Activated gamma-delta T cell treated with anti-CD3 and anti-CD28 coated beads, Interleukin-2, amount 50 U/mL, for 16 hours (primary cell): ENCODE measurements at places on chromosomes 2 and 18.

- no peak for DNase-seq
These were observed 215.3 kb upstream of the GULP1 start for GRCh38 chr2:188076149-188077056.

DNA sequence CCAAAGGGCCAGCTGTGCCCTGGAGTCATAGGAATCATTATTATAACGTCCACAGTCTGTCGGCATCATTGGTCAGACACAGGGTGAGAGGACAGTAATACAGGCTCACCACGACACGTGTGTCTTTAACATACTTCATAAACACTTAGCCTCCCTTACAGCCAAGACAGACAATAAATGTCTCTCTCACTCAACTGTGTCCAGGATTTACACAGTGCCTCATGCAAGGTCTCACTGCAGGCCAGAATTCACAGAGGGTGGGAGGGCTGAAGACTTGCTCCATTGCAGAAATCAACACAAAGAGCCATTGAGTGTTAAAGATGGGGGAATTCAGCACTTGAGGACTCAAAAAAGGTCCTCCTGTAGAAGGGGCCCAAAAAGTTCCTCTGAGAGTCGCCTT lies 210.5 kb downstream of the BCL2 start:
- DNase-seq = no peak

DNA sequence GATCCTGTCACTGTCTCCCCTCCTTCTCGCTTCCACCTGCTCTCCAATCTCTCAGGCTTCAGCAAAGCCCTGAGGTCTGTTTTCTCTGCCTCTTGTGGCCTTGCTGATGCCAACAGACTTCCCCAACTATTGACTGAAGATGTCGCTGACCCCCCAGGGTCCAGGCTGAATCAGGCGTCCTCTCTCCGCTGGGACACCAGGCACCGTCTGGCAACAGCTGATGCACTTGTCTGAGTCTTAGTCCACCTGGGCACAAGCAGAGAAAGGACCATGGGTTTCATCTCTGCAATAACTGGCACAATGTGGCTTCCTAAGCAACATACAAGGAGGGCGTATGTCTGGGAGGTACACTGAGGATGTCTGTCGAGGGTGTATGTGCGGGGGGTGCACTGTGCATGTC lies 248.7 kb upstream of the MYT1L start:
- no peak for DNase-seq

- DNase-seq = no peak
These were observed 14.7 kb downstream of the PID1 start for GRCh38 chr2:229256376-229256775.

DNA sequence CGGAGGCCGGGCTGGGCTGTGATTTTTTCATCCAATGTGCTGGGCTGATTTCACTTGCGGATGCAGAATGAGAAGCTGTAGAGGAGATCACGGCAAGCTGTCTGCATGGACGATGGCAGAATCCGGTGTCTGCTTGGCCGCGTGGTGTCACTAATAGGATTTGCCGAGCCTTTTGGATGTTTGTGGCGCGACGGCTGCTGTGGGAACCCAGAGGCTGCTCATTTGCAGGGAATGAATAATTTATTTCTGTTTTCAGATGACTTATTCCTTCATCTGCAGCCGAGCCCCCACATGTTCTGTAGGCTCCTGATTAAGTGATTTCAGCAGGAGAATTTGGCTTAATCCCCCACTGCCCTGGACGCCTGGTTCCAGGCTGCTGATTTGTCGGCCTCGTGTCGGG lies 62.6 kb downstream of the ODC1 start:
- DNase-seq = no peak

GRCh38 chr2:138086576-138086975 lies 122.3 kb downstream of the HNMT start:
- no peak for DNase-seq

DNA sequence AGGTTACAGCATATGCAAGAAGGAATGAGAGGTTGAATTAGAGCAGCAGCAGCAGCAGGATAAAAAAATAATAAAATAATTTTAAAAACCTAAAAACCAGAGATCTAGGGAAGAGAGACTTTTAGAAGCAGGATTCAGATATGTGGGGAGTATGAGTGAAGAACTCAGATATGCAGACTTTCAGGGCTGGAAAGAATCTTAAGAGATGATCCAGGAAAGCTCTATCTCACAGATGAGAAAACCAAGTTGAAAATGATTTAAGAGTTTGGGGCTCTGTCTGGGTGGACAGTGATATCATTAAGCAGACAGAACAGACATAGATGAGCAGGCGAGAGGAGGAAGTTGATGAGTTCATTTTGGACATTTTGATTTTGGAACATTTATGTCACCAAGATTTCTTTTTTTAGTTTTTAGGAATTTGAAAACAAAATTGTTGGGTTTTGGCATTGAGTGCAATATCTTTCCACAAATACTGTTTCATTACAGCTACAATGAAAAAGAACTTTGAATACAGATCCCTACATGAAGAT lies 31.8 kb downstream of the BCL2 start:
- DNase-seq = no peak

GRCh38 chr2:40260437-40260836 lies 191.5 kb downstream of the SLC8A1 start:
- DNase-seq = no peak

- DNase-seq = no peak
These were observed 18.7 kb upstream of the ACKR3 start for GRCh38 chr2:236550701-236551465.

GRCh38 chr18:52950155-52950554 lies 610.2 kb downstream of the DCC start:
- DNase-seq = no peak

- peak; percentile 27 for DNase-seq
These were observed 617 bp downstream of the CCDC142 start for GRCh38 chr2:74481961-74482800.
